Trophoblast cell (in vitro differentiated cells and primary cell): ENCODE measurements at places on chromosomes 6 and 20.

DNA sequence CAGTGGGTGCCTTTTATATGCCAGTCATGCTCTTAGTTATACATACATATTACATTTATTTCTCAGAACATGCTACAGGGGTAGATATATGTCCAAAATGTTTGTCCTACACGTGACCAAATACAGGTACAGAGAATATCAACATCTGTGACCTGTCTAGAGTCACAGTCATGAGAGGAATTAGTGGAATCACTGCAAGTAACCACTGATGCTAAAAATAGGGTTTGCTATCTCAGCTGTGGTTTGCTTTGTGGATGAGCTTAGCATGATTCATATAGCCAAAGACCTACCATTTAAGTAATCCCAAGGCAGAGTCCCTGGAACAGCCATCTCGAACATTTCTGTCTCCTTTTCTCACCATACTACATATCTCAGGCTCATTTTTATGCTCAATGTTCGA is 32.3 kb downstream of the GSTA3 start:
- DNase-seq, result no peak

- DNase-seq, result no peak
These were observed 183.6 kb upstream of the QKI start for GRCh38 chr6:163230901-163231300.

GRCh38 chr6:156691018-156691417 is 86.2 kb upstream of the ARID1B start:
- no peak for DNase-seq

DNA sequence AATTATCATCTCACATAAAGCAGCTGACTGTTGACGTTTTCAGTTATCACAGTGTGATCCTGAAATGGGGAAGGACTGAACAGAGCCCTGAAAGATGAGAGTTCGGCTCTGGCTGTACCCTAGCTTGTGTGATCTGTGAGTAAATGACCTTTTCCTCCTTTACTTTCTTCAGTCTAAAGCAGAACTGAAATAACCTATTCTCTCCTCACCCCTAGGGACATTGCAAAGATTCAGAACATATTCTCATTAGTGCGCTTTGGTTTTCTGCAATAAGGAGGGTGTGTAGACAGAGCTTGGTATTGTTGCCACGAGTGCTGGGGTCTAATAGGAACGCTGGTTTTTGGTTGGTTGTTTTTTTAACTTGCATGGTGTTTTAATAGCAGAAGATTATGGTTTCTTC is 16.7 kb downstream of the FARS2 start:
- no peak for DNase-seq

GRCh38 chr6:14110001-14110818 is 7.4 kb upstream of the CD83 start:
- no peak for DNase-seq

DNA sequence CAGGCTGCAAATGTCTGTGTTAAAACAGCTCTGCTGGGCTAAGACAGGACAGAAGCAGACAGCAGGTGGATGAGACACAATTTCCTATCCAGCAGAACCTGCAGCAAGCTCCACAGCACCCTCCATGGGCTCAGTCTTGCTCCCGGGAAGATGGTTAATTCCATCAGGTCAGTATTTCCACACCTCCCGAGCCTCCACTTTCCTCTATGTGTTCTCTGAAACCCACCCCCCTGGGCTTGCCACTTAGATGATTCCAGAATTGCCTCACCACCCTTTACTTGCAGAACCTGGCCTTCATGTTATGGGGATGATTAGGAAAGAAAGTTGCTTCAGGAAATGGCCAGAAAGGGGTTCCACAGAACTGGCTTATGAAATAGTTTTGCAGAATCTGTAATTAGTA is 43.8 kb downstream of the ERMARD start:
- DNase-seq, result no peak

DNA sequence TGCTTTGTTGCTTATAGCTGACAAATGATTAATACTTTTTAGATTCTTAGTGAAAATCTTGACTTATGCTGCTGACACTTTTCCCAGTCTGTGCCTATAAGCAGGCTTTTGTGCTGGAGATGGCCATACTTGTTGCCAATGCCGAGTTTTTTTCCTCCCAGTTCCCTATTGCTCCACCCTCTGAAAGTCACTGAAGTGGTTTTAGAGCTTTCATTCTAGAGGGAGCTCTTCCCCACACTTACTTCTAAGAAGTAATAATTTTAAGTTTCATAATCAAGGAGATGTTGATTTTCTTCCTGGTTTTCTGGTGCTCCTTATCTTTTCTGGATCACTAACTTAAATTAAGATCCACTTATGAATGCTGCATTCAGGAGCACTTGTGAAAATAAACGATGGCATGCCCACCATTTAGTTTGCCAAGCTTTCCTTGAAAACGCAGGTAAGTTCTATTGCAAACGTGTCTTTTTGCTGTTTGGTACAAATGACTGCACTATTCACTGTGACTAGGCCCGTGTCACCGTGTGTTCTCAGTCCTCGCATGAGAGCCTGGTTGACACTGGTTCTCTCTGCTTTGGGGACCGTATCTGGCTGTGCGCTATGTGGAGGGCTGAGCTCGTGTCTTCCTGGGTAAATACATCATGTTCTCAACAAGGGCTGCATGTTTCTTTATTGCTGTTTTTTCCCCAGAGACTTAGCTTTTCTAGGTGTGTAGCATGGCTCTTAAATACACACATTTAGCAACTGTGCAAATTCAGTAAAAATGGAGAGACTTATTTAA is 50.2 kb downstream of the GFRA4 start:
- no peak for DNase-seq

DNA sequence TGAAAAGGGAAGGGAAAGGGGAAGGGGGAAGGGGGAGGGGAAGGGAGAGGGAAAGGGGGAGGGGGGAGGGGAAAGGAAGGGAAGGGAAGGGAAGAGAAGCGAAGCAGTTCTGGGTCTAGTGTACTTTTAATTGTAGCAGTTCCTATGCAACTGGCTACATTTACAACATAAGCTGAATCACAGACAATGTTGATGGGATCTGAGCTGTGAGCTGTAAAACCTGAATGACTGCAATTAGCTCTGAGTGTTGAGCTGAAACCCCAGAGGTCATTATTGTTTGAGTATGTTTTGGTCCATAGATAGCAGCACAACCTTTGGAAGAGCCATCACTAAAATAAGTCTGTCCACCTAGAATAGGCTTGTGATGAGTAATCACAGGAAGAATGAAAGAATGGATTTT is 7.2 kb upstream of the ABHD12 start:
- DNase-seq, result peak; percentile 60

DNA sequence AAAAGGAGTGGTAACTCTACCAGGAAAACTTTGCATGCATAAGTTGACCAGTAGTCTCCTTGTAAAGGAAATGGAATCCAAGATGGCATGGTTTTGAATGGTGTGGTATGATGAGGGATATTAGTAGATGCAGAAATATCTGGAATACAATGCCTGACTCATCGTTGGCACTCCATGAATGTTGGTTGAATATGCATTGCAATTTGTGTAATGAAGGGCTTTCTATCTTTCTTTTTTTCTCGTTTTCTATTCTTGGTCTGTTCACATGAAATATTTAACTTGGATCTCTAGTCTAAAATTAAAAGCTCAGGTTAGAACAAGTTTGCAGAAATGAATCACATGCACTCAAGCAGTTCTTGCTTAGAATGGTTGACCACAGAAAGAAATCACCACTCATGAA is 277.3 kb upstream of the PRND start:
- DNase-seq, result peak; percentile 81

- DNase-seq, result no peak
These were observed 82.5 kb upstream of the BHLHE23 start for GRCh38 chr20:63089051-63089907.

GRCh38 chr20:64108731-64109681 is 1.6 kb upstream of the NPBWR2 start:
- no peak for DNase-seq

- no peak for DNase-seq
These were observed 9.2 kb upstream of the EMILIN3 start for GRCh38 chr20:41375846-41376245.

- no peak for DNase-seq
These were observed 269.8 kb downstream of the HACE1 start for GRCh38 chr6:104589940-104590339.

DNA sequence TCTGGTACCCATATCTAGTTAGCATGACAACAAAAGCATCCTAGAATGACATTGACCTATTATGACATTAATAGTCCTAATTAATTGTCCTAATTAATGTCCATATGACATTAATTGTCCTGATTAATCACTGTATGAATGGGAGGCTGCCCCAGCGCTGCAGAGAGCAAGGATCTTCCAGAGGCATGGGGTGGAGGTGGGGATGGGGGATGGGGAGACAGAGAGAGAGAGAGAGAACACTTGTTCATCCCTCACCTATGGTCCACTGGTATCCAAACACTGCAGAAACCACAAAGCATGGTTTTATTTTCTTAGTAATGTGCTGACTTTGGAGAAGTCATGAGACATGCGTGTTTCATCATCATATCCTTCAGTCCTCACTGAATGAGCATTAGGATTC is 235.1 kb downstream of the FNDC1 start:
- no peak for DNase-seq

- peak; percentile 84 for DNase-seq
These were observed 40.0 kb upstream of the CLDN20 start for GRCh38 chr6:155223646-155224451.

- DNase-seq, result no peak
These were observed 19.5 kb upstream of the ASXL1 start for GRCh38 chr20:32338665-32339064.

- DNase-seq, result no peak
These were observed 133.8 kb downstream of the SMOC2 start for GRCh38 chr6:168574699-168575195.

- DNase-seq, result no peak
These were observed 11.4 kb upstream of the ZBTB9 start for GRCh38 chr6:33443025-33443424.

DNA sequence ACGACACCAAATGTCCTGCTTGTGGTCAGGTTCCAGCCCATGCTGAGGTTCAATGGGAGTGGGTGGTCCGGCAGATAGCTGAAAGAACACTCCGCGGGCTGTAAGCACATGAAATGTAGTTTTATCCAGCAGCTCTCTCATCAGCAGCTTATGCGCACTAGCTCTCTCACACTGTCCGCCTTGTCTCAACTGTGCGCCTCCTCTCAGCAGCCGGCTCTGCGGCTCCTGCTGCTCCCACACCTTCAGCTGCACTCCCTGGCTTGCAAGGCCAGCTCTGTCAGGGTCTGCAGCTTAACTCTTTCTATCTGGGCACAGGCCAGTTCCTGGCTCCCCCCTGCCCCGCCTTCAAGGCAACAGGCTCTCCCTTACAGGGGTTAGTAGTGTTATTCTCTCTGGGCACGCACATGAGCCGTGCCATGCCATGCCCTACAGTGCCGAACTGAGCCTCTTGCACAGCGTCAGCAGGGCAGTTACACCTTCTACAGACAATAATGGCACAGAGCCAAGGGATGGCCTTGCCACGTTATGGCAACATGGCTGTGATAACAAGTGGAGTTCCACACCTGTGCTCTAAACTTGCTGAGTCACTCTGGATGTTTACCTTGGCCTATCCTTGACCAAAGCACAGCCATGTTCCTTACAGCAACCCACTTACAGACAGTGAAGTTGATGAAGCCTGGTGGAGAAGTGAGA is 84.0 kb upstream of the LRFN2 start:
- no peak for DNase-seq

GRCh38 chr6:135658916-135659315 is 161.4 kb upstream of the AHI1 start:
- DNase-seq, result no peak

DNA sequence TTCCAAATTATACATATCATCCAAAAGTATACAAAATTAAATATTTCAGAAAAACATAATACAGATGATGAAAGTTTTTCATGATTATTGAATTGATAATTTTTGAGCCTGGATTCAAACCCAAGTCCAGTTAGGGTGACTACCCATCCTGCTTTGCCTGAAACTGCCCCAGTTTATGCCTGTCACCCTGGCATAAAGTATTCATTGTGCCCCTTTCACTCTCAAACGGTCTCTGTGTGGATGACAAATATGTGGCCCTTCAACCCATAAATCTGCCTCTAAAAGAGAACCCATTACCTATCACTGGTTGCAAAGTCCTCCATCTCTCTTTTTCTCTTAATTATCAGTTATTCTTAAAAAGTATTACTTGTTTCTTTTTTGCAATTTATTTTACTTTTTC is 553.7 kb upstream of the JARID2 start:
- no peak for DNase-seq

GRCh38 chr6:143248359-143248758 is 187.7 kb downstream of the AIG1 start:
- DNase-seq, result no peak

DNA sequence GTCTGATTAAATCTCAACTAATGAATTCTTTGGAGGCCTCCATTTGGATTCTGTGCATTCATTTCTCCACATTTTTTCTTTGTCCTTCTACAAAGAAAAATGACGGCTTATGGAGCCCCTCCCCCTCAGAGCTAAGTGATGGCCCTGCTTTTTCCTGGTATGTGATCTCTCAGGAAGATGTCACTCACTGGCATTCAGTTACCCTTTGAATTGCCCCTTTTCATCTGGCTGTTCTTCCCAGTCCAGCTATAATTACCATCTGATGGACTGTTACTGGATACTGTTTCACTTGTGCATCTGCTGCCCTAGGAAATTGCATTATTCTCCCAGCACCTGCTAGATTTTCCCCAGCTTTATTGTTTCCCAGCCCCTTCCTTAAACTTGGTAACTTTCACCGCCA is 151.9 kb downstream of the CFAP61 start:
- no peak for DNase-seq

GRCh38 chr6:19632786-19633185 is 204.4 kb upstream of the ID4 start:
- DNase-seq, result no peak

- peak; percentile 19 for DNase-seq
These were observed 96.8 kb downstream of the ARMC2 start for GRCh38 chr6:108944707-108945680.

- no peak for DNase-seq
These were observed 171.7 kb downstream of the HIVEP2 start for GRCh38 chr6:142773324-142773723.

DNA sequence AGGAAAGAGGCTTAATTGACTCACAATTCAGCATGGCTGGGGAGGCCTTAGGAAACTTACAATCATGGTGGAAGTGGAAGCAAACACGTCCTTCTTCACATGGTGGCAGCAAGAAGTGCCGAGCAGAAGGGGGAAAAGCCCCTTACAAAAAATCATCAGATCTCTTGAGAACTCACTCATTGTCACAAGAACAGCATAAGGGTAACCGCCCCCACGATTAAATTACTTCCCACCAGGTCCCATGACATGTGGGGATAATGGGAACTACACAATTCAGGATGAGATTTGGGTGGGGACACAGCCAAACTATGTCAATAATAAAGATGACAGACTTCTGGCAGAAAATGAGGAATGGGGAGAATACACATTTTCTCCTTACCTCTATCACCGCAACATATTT is 20.5 kb upstream of the OCSTAMP start:
- DNase-seq, result no peak

- no peak for DNase-seq
These were observed 6.0 kb upstream of the RAB22A start for GRCh38 chr20:58303547-58303946.

- DNase-seq, result no peak
These were observed 58.7 kb downstream of the ARHGAP18 start for GRCh38 chr6:129651291-129651691.

DNA sequence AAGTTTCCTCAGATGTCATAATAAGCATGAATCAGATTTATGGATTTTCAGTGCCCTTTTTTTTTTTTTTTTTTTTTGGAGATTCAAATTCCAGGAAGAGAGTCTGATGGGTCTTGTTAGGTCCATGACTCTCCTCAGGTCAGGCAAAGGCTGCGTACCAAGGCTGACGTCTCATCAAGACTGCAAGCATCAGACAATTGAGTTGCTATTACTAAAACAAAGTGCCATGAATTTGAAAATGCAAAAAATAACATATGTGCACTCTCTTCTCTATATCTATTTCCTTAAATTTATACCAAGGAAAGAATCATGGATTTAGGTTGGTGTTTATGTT is 134.7 kb downstream of the FAM83B start:
- DNase-seq, result peak; percentile 35
